ENCODE measurements at places on chromosomes 12 and 14. TPM values are rescaled to one million over a fixed set of nuclear protein-coding genes. Genes with fewer than 3 reads are reported as not detected.
A peak's percentile ranks its signal among the peaks of the same experiment; 100 is the strongest.

DNA sequence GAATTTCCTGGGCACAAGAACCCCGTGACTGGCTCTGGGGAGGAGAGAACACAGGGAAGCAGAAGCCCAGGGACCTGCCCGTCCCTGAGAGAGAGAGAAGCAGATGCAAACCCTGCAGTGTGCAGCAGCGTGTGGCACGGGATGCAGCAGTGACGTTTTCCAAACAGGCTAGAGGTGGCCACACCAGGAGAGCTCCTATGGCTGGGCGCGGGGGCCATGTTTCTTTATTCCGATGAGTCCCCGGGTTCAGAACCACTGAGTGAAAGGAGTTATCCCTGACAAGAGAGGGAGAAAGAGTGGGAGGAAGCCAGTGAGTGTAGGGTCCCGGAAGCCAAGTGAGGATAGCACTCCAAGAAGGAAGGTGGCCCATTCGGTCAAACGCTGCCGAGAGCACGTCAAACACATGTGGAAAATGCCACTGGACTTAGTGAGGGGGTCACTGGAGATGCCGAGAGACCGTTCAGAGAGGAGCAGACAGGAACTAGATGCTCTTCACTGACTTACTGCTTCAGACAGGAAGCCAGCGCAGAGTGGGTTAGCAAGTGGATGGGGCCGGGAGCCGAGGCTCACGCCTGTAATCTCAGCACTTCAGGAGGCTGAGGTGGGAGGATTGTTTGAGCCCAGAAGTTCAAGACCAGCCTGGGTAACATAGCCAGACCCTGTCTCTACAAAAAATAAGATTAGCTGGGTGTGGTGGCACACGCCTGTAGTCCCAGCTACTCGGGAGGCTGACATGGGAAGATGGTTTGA lies 123.0 kb downstream of the BCL11B start:
- no peak for DNase-seq

The FBXO21 gene
- 32.0 TPM for total RNA-seq

DNA sequence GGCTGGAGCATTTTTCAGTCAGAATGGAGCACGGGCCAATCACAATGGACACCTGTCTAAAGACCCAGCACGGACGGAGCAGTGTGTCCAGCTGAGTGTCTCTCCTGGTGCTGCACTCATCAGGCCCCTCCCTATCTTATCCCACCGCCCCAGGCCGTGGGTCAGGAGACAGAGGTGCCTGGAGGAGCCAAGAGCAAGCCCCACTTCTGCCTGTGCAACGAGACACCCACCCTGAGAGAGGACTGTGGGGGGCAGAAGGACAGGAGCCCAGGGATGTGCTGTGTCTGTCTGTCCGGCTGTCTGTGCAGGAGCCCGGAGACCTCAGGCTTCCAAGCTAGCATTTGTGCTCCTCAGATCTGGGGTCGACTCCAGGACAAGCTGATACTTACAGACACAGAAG lies 69.6 kb upstream of the SFSWAP start:
- no peak for DNase-seq

The IL26 gene
- total RNA-seq = not detected

DNA sequence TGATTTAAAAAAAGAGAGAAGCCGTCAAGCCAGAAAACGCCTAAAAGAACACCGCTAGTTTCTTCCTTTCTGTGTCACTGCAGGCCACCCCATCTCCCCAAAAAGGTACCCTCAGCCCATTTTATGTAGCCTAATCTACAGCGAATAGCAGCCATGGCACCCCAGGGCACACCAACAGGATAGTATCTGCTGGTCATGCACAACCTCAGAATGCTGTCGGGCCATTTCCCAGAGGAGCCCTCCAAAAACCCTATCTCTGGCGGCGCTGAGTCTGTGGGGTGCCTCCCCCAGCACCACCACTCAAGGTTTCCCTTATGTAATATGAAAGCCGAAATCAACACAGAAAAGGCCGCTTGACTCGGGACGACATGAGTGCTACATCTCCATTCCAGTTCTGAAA lies 98.9 kb downstream of the BCL11B start:
- DNase-seq = no peak

GRCh38 chr14:100851946-100852620 lies 26.2 kb downstream of the MEG3 start:
- DNase-seq = no peak

GRCh38 chr12:57474862-57475261 lies 4.8 kb downstream of the ARHGAP9 start:
- no peak for DNase-seq

The TULP3 gene
- total RNA-seq = 35.0 TPM

The JPH4 gene
- 1.7 TPM for total RNA-seq

- DNase-seq = peak; percentile 60
Measured at GRCh38 chr12:47156167-47156736, 76.5 kb upstream of the AMIGO2 start.

Data from aorta (tissue), 5 donors.